Fibroblast of skin of abdomen (primary cell): ENCODE measurements at places on chromosomes 13 and 19.

- no peak for DNase-seq
Observed at GRCh38 chr13:48456546-48456945, 43.6 kb upstream of the LPAR6 start.

DNA sequence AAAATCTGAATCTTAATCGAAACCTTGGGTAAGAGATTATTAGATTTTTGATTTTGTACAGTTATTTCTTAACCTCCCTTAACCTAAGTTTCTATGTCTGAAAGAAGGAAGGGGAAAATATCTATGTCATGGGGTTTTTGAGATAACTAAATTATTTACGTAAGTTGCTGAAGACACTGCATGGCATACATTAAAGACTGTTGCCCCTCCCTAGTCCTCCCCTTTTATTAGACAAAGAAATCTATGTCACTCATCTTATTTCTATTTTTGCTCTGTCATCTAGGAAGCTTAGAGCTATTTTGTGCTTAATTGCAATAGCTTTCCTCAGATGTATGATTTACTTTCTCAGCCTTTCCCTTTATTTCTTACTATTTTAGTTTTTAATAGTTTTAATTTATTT is 15.0 kb downstream of the COG6 start:
- no peak for DNase-seq

DNA sequence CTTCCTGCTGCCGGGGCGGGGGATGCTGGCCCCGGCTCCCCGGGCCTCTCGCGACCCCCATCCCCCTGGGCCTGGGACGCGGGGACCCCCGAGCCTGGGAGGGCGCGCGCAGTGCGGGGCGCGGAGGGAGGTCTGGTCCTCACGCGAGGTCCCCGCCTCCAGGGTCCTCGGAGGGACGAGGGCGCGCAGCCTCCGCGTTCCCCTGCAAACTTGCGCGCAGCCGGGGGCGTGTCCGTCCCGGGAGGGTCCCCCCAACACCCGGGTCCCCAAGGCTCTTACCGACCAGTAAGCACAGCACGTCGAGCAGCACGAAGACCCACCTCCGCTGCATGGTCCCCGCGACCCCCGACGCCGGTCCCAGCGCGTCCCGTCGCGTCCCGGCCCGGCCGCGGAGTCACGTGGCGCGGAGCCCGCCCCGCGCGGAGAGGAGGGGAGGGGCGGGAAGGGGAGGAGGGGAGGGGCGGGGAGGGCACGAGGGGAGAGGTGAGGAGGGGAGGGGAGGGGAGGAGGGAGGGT is at the start of gene PLPP2:
Gene PLPP2 (minus strand): TSS at position 398 of the 516 bp plus-strand sequence. CDS start 67 bp downstream, at position 331.
- no peak for DNase-seq

DNA sequence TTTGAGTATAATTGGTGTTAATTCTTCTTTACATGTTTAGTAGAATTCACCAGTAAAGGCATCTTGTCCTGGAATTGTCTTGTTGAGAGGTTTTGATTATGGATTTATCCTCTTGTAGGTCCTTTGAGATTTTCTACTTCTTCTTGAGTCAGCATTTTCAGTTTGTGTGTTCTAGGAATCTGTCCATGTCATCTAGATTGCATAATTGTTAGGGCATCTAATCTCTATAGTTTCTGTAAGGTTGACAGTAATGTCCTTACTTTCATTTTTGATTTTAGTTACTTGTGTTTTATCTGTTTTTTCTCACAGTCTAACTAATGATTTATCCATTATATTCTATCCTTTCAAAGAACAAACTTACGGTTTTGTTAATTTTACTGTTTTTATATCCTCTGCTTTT is 492.0 kb downstream of the FGF9 start:
- DNase-seq, result no peak

- peak; percentile 90 for DNase-seq
Observed at GRCh38 chr13:33494596-33495204, 209.1 kb upstream of the STARD13 start.

GRCh38 chr19:1244693-1245451 is 3.3 kb downstream of the ATP5F1D start:
- no peak for DNase-seq

GRCh38 chr19:47111682-47112165 is 1.9 kb downstream of the ZC3H4 start:
- DNase-seq, result no peak

GRCh38 chr19:53864308-53864836 is 3.3 kb upstream of the MYADM start:
- DNase-seq, result no peak

- no peak for DNase-seq
Observed at GRCh38 chr13:47835470-47836228, 165.4 kb downstream of the SUCLA2 start.

DNA sequence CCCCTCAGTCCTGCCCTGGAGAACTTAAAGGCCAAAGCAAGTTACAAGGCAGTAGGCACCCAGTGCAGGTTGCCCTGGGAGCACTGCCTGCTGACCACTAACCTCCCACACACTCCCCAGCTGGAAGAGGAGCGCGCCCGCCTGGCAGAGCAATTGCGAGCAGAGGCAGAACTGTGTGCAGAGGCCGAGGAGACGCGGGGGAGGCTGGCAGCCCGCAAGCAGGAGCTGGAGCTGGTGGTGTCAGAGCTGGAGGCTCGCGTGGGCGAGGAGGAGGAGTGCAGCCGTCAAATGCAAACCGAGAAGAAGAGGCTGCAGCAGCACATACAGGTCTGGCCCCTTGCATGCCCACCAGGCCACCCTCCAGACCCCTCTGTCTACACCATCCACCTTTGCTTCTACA is 61.1 kb downstream of the KCNC3 start:
- no peak for DNase-seq

DNA sequence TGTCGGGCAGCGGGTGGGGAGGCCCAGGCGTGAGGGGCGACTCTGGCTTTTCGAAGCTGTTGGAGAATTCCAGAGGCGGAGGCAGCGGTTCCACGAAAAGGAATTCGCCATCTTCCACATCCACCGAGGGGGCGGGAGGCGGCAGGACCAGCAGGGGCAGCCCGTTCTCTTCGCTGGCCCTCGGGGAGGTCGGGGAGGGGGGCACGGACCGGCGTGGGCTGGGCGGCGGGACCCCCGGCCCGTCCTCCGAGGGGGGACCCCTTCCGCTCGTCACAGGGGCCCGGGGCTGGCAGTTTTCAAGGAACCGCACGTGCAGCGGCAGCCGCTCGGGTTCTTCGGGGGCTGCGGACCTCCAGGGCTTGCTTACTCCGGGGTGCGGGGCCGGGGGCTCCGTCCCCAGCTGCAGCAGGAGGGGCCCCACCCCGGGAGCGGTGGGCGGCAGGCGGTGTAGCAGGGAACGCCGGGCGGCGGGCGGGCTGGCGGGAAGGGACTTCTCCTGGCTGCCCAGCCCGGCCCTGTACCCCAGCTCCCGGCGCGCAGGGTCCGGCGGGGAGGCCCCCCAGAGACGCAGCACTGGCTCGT is 18.0 kb downstream of the C19orf81 start:
- DNase-seq, result no peak

- DNase-seq, result no peak
Observed at GRCh38 chr19:7706188-7706954, 4.4 kb upstream of the FCER2 start.

- DNase-seq, result no peak
Observed at GRCh38 chr13:109226631-109227030, 559.8 kb downstream of the IRS2 start.

- no peak for DNase-seq
Observed at GRCh38 chr13:39296193-39296592, 257.9 kb downstream of the NHLRC3 start.

GRCh38 chr13:73656863-73657262 is 477.3 kb downstream of the KLF12 start:
- DNase-seq, result peak; percentile 16
